Cardiac fibroblast (primary cell): ENCODE measurements at places on chromosomes 5 and 9.

- peak; percentile 88 for DNase-seq
Measured at GRCh38 chr9:74960561-74960960, 7.8 kb upstream of the C9orf40 start.

GRCh38 chr5:136699651-136700050 lies 334.3 kb upstream of the TRPC7 start:
- DNase-seq, result no peak

GRCh38 chr9:83701769-83702168 lies 6.0 kb downstream of the UBQLN1 start:
- peak; percentile 52 for DNase-seq

DNA sequence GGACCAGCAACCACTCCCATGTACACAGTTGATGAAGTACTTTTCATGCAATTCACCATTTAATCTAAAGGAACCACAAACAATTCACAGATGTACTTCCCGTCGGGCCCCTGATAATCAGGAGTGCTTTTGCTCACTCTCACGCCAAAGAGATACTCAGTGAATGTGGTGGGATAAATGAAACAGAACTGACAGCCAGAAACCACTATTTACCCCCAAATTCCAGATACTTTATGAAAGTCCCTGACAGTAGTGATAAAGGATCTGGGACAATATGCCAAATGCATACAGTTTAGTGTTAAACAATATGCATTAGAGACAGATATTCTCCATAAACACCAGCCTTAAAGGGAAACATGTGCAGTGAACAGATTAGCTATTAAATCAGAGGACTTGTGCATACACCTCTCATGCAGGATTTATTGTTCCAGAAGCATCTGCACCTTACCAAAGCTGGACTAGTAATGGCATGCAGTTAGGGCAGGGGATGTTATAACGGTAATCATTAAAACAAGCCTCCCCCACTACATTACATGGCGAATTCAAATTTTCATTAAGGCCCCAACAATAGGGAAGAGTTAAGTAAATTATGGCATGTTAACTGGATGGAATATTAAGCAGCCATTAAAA lies 74.0 kb upstream of the SLC25A51 start:
- DNase-seq, result peak; percentile 44

DNA sequence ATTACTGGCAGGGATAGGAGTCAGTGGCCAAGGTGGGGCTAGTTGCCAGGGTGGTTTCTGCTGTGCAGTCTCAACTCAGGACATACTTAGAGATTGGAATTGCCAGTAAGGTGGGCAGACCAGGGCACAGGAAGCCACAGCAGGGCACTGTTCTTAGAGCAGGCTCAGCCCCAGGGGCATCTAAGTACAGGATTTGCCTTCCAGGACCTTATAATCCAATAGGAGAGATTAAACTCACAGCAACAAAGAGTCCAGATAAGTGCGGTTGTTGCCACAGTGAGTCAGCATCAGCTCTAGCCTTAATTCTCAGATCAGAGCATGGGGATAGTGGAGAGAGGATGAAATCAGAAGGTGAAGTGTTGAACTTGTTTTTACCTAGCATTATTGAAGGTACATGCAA lies 265.8 kb upstream of the TRPC7 start:
- peak; percentile 2 for DNase-seq

DNA sequence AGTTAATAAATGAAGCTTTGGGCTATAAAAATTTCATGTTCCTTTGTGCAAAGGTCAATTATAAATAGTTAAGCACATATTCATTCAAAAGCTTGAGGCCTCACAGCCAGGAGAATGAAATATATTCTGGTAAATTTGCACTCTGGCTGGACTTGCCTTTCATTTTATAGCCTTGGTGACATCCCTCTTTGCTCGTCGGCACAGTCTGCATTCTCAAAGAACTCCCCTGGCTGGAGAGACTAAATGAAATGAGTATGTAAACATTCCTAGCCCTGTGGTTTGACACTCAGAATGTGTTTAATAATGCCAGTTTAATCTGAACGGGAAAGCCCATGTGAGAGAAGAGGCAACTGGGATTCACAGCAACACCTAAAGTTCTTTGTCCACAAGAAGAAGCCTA lies 285.6 kb downstream of the BRINP1 start:
- DNase-seq, result no peak

GRCh38 chr9:5949103-5949699 lies 58.5 kb downstream of the MLANA start:
- no peak for DNase-seq

- peak; percentile 75 for DNase-seq
Measured at GRCh38 chr9:73180403-73180802, 28.7 kb downstream of the ANXA1 start.

DNA sequence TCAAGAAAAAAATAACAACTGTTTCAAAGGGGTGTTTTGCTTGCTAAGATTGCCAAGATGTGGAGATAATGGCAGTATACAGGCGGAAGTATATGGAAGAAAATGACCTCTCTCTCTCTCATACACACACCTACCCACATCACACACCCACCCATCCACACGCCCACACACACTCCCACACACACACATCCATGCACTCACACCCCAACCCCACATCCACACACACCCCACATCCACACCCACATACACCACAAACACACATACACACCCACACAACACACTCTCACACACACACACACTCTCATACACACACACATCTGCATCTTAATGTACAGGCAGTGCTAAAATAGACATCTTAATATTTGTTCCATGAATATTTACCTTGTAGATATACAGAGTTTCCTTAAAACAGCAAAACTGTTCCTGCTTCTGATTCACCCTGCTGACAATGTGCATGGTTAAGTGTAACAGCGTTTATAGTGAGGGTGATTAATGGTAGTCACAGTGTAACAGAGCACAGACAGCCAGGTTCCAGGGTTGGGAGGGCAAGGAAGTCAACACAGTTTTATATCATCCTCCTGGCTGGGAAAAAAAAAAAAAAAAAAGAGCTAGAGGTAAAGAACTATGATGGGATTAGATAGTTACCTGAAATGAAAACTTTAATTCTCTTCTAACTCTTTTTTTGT lies 8.3 kb downstream of the BHMT2 start:
- DNase-seq, result no peak

GRCh38 chr5:41903382-41903891 lies 707 bp upstream of the RIMOC1 start:
- DNase-seq, result no peak

DNA sequence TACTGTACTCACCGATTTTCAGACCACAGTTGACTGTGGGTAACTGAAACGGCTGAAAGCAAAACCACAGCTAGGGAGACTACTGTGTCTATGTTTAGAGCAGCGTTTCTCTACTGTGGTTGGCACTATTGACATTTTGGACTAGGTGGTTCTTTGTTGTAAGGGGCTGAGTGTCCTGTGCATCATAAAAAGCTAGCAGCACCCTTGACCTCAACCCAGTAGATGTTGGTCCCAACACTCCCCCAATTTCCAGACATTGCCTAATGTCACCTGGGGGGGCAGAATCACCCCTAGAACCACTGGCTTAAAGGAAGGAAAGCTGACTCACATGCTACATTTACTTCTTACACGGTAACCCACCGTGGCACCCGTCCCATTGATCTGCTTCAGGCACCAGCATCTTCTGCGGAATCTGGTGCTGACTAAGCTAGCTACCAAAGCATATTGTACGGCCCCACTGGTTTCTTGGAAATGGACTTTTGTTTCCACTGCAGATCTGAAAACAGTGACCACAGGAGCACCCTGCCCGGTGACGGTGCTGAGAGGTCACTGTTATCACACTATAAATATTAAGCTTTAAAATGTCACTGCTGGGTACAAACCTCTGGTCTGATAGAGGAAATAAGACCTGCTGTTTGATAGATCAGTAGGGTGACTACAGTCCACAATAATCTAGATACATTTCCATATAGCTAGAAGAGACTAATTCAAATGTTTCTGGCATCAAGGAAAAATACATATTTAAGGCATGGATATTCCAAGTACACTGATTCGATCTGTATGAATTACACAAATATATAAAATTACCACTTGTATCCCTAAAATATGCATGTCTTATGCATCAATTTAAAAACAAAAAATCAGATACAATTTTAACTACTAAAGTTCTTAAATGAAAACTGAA lies 151.4 kb downstream of the HSD17B3 start:
- no peak for DNase-seq

GRCh38 chr5:133602835-133603380 lies 9.4 kb downstream of the FSTL4 start:
- peak; percentile 28 for DNase-seq

DNA sequence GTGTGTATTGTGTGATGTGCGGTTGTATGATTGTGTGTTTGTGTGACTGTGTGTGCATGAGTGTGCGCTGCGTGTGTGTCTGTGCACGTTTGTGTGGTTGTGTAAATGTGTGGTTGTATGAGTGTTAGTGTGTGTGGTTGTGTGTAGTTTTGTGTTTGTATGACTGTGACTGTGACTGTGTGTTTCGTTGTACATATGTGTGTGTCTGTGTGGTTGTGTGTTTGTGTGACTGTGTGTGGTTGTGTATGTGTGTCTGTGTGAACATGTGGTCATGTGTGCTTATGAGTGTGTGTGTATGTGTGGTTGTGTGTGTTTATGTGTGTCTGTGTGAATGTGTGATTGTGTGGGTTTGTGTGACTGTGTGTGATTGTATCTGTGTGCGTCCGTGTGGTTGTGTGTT lies 197.8 kb downstream of the TTLL11 start:
- DNase-seq, result no peak

GRCh38 chr5:78243639-78244038 lies 50.9 kb downstream of the AP3B1 start:
- peak; percentile 54 for DNase-seq

DNA sequence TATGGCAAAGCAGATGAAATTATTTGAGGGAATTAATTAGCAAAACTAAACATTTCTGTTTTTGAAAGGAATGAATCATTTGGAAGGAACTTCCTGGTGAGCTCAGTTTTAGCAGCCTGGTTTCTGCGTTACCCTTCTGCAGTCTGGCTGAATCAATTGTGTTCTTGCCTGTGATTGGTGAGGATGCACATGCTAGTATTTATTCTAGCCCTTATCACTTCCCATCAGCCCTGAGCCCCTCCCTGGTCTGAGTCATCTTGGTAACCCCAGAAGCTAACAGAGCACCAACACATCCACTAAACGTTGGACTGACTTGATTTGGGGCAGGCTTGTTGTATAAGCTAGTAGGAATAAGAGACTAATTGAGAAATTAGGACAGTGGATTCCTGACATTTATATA lies 6.6 kb downstream of the TJP2 start:
- DNase-seq, result peak; percentile 98

DNA sequence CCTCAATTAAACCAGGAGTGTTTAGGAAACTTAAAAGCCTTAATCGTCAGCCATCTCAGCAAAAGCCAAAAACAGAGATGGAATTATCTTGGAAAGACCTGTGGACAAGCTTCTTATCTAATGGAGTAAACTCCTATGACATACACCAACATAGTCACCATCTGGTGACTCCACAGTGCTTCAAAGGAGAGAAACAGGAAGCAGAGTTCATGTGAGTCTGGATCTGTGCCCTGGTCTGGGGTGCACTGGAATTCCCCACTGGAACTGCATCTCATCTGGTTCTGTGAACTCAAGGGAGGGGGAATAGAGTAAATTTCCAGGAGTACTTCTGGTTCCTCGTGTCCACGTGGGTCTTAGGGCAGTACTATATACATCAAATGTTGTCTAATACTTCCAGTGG lies 36.3 kb upstream of the KCNN2 start:
- DNase-seq, result peak; percentile 8

DNA sequence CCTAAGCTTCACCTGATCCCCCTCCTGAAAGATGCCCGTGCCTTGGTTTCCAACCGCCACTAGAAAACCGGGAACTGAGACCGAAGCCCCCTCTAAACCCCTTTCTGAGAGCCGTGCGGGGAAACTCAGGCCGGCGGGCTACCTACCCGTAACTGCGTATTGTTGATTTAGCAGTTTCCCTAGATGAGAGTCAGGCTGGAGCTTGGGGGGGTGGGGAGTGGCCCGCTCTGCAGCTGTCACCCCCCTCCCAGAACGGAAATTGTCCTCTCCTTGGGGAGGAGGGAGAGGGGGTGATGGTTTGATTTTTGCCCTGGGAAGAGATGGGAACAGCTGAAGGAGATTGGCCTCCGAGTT lies 2.5 kb downstream of the CXXC5 start:
- DNase-seq, result no peak

DNA sequence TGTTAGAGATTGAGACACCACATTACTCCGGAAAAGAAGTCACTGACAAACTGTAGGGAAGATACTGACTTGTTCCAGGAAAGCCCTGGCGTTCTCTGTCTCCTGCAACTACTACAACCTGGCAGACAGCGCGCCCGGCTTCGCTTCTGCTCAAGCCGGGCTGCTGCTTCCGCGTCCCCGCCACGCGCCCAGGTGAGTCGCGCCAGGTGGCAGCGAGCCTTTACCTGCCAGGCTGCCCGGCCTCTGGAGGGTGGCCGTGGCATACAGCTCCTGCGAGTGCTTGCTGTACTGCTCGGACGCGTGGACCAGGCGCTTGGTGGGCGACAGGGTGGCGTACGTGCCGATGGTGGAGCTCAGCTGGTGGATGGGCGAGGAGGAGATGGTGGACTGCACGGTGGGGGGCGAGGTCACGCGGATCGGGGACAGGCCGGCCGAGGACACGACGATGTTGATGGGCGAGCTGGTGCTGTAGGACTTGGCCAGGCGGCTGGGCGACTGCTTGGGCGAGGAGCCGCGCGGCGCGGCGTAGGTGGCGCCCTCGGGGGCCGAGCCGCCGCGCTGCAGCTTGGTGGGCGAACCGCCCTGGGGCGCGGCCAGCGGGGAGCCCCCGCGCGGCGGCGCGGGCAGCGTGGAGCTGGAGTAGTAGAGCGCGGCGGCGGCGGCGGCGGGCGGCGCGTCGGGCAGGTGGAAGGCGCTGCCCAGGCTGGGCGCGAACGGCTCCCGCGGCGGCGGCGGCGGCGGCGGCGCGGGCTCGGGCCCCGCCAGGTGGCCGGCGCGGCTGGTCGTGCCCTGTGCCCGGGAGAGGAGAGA lies 519.6 kb downstream of the CTNND2 start:
- DNase-seq, result no peak

DNA sequence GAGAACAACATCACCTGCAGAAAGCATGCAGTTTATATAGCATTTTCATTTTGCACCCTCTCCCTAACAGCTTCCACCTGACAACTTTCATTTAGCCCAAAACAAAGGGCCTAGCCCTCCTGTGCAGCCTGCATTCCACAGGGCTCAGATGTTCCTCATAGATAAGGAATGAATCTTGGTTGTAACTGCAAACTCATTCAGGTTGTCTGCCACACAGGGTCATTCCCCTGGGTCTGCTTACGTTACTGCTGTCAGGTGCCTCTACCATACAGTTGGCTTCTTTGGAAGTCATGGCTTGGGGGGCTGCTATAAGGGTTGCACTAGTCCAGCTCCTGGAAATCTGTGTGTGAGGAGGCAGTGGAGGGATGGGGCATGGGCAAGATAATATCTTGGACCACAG lies 2.7 kb upstream of the DCP2 start:
- no peak for DNase-seq
